ENCODE measurements at places on chromosomes 1 and 21.
A peak's percentile ranks its signal among the peaks of the same experiment; 100 is the strongest.

- no peak for DNase-seq
Observed at GRCh38 chr1:110307239-110307974, 31.8 kb upstream of the RBM15 start.

DNA sequence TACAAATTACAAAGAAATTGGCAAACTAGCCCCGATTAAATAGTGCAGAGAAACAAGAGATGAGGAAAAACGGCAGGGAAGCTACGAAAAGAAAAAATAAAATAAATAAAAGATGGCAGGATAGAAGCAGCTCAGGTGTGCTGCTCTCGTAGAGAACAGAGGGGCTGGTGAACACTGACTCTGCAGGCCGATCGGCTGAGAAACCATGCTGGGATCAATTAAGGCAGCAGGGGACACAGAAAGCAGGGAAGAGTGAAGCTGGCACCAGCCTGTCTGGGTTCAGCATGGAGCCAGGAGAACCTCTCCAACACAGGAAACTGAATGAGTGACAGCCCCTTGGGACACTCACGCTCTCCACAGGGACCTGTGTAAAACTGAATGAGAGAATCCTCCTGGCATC, 39.5 kb upstream of the TMPRSS15 start:
- DNase-seq: no peak

DNA sequence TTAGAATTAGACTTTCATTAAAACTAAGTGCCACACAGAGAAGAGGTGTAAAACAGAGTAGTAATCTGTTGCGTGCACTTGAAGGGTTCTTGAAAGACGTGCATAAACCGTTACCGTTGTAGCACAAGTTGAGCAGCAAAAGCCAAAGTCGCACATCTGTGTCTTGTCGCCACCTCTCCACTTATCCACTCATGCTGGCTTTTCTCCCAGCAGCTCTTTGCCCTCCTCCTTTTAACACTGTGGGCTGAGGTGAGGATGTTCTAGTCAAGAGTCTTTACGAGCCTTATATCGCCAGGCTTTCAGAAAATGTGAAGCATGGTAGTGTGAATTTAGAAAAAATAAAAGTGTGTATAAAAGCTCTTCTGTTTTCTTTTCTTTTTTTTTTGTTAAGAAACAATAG, 48.0 kb downstream of the NR5A2 start:
- no peak for DNase-seq

GRCh38 chr21:42993051-42993712, 18.8 kb downstream of the PKNOX1 start:
- DNase-seq: no peak

DNA sequence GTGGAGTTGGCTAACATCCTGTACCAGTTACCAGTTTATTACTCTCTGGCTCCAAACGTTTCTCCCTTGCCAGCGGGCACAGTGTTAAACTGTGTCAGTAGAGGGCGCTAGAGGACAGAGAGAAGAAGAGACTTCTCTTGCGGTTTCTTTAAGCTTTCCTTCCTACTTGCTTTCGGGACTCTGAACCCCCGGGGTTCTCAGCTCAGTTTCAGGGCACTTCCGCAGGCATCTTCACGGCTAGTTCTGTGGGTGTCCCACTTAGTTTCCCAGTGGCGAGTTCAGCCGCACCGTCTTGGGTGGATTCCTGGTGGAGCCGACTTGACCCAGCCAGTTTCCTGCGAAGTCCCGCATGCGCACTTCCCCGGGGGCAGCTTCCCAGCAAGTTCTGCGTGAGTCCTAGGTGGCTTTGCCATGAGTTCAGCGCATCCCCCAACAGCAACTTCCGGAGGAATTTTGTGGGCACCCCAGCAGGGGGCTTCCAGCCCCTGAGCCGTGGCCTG, 37.9 kb upstream of the BTG2 start:
- peak; percentile 78 for DNase-seq

DNA sequence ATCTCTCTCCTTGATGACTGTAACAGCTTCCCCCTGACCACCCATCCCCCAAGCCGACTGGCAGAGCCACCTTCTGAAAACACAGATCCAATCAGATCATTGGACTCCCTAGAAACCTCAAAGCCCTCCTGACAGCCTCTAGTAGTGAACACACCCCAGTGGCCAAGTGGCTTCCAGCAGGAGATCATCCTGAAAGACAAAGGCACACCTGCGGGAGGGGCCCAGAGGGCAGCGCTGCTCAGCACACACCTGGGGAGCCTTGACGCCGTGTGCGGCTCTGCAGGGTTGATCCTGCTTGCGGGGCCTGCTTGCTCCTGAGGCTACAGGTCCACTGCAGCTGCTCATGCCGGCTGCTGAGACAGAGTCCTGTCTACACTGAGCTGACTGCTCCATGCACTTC, 41.5 kb downstream of the SLC66A1 start:
- no peak for DNase-seq

GRCh38 chr1:185938396-185938795, 204.2 kb downstream of the HMCN1 start:
- no peak for DNase-seq

DNA sequence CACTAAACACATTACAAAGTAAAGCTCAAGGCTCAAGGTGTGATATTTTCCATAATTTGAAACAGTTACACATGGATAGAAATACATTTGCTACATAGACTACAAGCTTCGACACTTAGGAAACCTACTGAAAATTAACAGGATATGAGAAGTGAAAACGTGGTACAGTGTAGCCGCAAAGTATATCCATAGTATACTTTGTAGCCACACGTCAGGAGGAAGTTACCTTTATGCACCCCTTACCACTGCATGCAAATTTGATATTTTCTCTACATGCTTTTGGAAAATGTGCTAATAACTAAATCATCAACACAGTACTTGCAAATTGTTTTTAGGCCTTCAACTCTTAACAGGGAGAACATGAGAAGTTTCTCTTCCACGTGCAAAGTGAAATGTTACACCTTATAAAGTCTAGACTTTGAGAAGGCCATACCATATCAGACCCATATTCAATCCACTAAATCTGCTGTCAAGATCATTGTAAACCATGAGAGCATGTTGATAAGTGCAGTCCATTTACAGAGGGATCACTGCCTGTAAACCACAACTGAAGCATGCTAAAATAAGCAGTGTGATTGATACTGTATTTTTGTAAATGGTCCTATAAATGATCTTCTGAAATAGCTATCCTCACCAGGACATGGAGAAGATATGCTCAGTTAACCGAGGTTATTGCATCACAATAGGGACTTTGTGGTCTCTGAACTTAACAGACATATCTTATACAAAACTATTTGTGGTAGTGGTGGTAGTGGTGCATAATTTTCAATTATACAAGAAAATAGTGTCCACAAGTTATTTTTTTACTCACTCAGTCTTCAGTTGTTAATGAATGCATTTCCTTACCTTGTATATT, 64.7 kb downstream of the VAV3 start:
- DNase-seq: no peak

DNA sequence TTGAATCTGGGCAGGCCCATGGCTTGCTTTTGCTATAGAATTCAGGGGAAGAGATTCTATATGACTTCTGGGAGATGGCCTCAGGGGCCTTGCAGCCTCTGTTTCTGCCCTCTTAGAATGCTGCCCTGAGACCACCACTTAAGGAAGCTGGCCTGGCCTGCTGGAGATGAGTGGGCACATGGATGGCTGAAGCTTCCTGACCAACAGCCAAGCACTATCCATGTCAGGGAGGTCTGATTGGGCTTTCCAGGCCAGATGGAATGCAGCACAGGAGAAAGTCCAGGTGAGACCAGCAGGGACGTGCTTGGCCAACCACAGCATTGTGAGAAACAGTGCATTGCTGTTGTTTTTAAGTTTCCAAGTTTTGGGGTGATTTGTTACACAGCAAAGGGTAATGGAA, 308.1 kb downstream of the PTPRU start:
- no peak for DNase-seq

DNA sequence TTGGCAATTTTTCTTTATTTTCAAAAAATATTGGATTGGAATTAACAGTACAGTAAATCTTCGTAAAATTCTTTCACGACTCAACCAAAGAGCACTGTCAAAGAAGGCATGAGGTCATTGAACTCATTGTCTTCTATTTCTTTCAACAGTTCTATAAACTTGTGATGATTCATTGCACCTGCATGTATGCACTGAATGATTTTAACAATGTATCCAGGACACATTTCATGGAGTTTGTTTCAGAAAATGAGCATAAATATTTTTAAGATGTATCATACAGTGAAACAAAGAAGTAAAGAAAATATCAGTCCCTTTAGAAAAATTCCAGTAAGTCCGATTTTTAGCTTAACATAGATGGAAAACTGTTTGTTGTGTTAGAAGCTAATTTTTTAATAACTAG, 33.6 kb upstream of the CD34 start:
- no peak for DNase-seq

- DNase-seq: peak; percentile 76
Observed at GRCh38 chr1:2314803-2315673, 76.3 kb downstream of the MORN1 start.

DNA sequence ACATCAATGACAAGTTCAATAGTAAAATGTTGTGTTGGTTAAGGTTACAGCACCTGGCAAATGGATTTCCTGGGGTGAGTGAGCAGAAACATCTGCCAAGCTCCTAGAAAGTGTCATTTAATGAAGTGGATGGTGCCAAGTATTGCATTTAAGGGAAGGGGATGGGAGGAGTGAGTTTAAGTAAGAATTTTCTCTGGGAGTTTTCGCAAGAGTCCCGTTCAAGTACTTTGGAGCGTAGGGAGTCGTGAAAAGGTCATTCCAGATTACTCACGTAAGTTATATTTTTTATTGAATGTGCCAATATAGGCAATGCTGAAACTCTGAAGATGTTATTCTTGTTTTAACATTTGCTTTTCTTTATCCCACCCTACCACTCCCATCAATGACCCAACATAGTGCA, 117.4 kb upstream of the RAB3GAP2 start:
- DNase-seq: no peak

DNA sequence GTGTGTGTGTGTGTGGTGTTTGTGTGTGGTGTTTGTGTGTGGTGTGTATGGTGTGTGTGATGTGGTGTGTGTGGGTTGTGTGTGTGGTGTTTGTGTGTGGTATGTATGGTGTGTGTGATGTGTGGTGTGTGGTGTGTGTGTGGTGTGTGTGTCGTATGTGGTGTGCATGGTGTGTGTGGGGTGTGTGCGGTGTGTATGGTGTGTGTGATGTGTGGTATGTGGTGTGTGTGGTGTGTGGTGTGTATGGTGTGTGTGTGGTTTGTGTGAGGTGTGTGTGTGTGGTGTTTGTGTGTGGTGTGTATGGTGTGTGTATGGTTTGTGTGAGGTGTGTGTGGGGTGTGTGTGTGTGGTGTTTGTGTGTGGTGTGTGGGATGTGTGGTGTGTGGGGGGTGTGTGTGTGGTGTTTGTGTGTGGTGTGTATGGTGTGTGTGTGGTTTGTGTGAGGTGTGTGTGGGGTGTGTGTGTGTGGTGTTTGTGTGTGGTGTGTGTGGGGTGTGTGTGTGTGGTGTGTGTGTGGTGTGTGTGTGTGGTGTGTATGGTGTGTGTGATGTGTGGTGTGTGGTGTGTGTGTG, 106.2 kb upstream of the ADAR start:
- no peak for DNase-seq

DNA sequence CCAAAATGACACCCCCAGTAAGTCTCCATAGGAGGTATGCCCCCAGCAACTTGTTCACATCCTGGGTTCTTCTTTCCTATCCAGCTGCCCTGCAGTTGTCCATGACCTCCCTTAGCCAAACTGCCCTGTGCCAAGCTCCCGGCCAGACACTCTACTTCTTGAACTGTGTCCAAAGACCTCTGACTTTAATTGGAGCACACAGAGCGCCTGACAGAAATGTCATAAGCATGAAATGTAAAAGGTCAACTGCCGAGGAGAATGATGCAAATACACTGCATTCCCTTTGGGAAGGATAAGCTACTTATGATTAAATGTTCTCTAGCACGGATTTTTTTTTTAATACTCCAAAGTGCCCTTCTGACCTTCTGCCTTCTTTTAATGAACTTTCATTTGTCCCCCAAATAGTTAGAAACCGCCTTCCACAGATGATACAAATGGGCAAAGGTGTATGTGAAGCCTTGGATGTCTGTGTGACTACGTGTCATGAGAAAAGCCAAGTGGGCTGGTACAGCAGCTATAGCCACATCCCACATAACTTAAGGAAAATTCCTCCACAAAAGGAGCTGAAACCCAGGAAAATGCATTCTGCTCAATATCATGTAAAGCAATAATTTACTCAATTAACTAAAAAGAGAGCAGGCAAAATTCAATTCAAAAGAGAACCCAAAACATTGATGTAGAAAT, 26.8 kb downstream of the PALMD start:
- no peak for DNase-seq

DNA sequence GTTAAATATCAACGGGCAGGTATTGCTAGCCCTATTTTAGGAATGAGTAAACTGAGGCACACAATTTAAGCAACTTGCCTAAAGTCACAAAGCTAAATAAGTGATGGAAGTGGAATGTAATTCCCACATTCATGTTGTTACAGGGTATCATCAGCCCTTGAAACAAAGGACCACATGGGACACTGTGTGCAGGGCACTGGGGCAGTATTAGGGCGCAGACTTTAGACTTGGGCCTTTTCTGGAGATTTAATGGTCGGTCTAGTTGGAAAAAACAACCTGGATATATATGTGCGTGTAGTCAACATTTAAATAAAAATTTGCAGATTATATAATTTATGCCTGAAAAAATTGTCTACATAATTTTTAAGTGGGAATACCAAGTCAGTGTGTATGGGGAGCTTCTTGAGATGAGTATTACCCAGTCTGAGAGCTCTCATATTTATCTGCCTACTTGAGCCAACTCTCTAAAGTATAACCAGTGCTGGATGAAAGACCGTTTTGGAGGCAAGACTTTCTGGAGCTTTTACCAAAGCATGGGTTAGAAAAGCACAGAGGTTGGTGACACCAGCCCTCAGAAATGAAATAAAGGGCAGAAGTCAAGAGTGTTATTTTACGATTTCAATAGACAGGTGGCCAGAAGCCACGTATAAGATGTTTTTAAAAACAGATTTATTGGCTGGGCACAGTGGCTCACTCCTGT, 1.6 kb downstream of the KDM1A start:
- DNase-seq: no peak

DNA sequence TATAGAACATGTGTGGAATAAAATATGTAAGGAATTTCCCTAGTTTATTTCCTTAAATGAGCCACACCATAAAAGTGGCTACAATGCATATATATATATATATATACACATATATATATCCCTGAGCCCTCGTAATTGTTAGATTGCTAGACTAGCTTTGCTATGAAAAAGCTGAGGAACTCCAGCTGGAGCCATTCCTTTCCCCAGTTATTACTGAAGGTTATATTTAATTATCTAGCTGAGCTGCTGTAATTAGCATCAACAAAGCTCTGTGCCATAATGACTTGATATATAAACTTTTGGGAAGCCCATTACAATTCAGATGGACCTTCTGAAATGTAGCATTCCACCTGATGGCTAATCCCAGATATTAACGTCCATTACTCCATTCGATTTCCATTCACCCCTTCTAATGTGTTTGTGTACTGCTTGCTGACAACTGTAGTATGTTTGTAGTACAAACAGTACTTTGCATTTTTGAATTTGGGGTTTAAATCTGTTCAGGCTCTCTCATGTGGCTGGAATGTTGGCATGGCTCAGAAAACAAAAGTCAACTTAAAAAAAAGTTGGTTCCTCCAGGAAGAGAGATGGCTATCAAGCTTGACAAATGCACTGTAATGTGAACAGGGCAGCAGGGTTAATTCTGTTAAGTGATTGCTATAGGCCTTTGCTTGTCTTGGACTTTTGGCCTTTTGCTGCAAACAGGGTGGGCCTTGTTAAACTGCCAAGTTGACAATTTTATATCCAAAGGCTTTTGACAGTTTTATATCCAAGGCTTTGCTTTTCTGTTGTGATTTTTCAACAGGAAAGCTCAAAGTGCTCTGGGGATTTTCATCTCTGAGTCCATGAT, 170.0 kb downstream of the LTN1 start:
- DNase-seq: no peak

GRCh38 chr1:236800623-236801022, 5.5 kb downstream of the MTR start:
- no peak for DNase-seq
